Activated CD4-positive, alpha-beta T cell treated with anti-CD3 and anti-CD28 coated beads for 36 hours (primary cell): ENCODE measurements at places on chromosomes 6 and 20.

- H3K4me3 ChIP-seq, result no peak overlapping the region
- no peak overlapping the region for H3K27ac ChIP-seq
- no peaks in the 10 kb centered on the region for H3K4me1 ChIP-seq
Measured at GRCh38 chr6:157928428-157928827, 53.2 kb upstream of the SYNJ2 start.

GRCh38 chr6:13838616-13839015, 24.3 kb upstream of the MCUR1 start:
- no peak overlapping the region for H3K27ac ChIP-seq
- H3K36me3 ChIP-seq, result no peaks in the 10 kb centered on the region
- no peak for DNase-seq
- H3K4me3 ChIP-seq, result no peak overlapping the region

DNA sequence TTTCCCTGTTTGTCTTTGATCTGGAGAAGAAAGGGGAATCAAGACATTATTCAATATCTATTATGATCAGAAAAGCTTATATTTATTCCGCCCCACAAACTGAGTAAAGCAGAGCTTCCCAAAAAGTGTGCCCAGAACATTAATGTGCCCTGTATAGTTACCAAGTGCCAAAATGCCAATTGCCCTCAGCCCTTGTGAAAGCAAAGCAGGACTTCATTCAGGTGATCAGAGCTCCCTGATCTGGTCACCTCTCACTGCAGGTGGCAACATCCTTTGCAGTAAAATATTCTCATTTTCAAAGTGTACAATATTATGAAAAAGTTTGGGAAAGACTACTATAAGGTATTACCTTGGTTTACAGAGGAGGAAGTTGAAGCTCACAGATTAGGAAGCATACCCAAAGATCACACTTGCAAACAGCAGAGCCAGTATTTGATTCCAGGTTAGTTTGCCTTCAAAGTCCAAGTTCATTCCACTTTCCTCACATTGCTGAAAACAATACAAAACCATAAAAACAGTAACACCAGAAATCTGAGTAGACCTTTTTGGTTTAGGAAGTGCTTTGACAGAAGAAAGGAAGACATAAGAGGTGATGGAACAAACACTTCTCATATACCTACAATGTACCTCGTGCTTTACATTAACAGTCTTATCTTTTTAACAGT, 19.6 kb upstream of the GCLC start:
- peaks cover 2% of the 10 kb centered on the region for H3K36me3 ChIP-seq
- H3K4me1 ChIP-seq, result peaks cover 2% of the 10 kb centered on the region
- peaks cover 8% of the 10 kb centered on the region for H3K27me3 ChIP-seq

DNA sequence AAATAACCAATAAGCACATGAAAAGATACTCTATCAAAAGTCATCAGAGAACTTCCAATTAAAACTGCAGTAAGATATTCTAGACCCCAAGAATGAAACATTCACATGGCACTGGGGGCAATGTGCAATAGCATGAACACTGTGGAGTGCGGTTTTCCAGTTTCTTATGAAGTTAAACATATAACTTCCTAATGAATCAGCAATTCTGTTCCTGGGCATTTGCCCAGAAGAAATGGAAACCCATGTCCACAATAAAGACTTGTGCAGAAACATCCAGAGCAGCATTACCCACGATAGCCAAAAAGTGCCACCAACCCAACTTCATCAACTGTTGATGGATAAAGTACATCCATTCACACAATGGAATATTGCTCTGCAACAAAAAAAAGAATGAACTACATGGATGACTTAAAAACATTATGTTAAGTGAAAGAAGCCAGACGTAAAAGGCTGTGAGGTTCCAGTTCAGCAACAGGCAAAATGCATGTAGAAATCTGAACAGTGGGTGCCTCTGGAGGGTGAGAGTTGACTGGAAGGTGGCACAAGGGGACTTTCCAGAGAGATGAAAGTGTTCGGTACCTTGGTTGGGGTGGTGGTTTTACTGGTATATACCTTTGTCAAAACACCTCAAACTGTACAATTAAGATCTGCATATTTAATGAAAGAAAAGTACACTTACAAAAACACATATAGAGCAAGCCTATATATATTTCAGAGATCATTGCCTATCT, 207.2 kb upstream of the ECI2 start:
- H3K27me3 ChIP-seq, result peaks cover 19% of the 10 kb centered on the region
- H3K36me3 ChIP-seq, result no peaks in the 10 kb centered on the region
- no peak overlapping the region for H3K4me3 ChIP-seq
- DNase-seq, result peak; percentile 19
- H3K4me1 ChIP-seq, result peaks cover 2% of the 10 kb centered on the region

DNA sequence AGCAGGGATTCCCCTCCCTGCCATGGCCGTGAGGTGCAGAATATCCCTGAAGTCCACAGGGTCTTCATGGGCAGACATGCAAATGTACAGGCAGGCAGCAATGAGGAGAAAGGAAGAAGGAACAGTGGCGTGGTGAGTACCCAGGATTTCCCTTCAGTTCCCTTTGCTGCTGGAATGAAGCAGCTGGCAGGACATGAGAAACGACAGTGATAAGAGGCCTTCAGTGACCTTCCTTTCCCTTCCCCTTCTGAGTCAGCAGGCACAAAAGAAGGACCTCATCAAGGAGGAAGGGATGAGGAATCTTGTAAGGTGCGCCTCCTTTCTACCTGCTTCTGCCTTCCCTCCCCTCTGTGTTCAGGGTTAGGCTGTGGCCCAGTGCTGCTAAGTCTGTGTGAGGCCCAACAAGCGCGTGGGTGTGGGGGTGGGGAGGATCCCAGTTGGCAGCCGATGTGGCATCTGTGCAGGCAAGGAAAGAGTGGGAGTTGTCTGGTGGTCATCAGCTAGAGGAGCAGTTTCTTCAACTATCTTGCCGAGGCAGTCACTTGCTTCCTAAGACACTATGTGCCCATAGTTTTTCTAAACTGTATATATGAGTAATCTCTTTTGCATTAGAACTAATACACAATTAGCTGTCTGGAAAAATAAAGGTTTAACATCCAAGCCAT, 29.5 kb upstream of the FBXO9 start:
- DNase-seq, result no peak
- no peak overlapping the region for H3K27ac ChIP-seq
- no peaks in the 10 kb centered on the region for H3K4me1 ChIP-seq

DNA sequence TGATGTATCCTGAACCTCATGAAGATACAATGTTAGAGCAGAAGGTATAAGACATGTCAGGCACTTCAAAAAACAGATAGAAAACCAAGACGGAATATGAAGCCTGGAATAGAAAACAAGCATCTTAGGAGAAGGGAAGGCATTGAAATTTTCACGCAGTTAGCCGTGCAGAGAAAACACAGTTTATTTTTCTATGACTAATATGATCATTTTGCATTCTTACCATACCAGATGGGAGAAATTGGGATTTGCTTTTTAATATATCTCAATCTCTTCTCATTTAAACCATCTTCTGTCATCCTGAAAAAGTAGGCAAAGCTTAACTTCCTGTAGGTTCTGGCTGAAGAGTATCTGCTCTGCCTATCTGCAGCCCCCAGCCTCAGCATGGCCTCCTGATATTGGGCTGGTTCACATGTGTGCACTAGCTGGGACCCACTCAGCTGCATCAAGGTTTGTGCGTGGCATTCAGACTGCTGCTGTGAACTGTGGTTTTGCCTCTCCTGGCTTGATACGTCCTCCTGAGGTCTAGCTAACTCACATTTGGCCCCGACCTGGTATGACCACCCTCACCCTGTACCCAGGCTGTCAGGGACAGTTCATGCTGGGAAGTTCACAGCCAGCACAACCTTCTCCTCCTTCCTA, 392.5 kb upstream of the SASH1 start:
- H3K4me3 ChIP-seq, result no peak overlapping the region
- no peaks in the 10 kb centered on the region for H3K4me1 ChIP-seq
- H3K27me3 ChIP-seq, result no peaks in the 10 kb centered on the region
- H3K36me3 ChIP-seq, result no peaks in the 10 kb centered on the region
- no peak overlapping the region for H3K27ac ChIP-seq

- no peaks in the 10 kb centered on the region for H3K36me3 ChIP-seq
- DNase-seq, result no peak
- no peak overlapping the region for H3K4me3 ChIP-seq
- peaks cover 13% of the 10 kb centered on the region for H3K27me3 ChIP-seq
- no peak overlapping the region for H3K27ac ChIP-seq
Measured at GRCh38 chr20:3433744-3434143, 26.3 kb upstream of the DNAAF9 start.

DNA sequence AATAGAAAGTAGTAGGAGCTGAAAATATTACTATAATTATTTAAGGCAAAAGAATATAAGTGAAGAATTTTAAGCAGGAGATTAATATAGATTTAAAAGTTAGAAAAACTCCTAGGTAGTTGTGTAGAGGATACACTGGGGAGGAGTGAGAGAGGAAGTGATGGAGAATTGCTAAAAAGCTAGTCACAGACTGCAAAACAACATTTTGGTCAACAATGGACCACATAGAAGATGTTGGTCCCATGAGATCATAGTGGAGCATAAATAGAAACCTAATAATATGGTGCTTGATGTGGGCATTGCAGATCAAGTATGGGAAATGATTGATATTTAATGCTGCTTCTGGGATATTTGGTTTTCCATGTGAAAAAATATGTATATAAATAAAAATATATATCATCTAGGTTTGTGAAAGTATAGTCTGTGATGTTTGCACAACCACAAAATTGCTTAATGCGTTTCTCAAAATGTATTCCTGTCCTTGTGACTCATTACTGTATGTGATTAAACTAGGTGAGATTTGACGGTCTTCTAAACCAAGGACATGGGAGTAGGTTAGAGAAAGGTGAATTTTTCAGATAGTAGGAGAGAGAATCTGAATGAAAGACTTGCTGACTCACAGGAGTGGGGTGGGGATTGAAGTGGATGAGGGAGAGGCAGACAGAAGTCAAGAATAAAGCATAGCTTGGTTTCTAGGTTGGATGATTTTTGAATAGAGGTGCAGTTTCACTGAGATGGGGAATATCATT, 174.0 kb downstream of the BCKDHB start:
- H3K27me3 ChIP-seq, result no peaks in the 10 kb centered on the region
- no peak overlapping the region for H3K4me3 ChIP-seq
- H3K4me1 ChIP-seq, result peaks cover 20% of the 10 kb centered on the region
- H3K27ac ChIP-seq, result no peak overlapping the region
- peaks cover 5% of the 10 kb centered on the region for H3K36me3 ChIP-seq

DNA sequence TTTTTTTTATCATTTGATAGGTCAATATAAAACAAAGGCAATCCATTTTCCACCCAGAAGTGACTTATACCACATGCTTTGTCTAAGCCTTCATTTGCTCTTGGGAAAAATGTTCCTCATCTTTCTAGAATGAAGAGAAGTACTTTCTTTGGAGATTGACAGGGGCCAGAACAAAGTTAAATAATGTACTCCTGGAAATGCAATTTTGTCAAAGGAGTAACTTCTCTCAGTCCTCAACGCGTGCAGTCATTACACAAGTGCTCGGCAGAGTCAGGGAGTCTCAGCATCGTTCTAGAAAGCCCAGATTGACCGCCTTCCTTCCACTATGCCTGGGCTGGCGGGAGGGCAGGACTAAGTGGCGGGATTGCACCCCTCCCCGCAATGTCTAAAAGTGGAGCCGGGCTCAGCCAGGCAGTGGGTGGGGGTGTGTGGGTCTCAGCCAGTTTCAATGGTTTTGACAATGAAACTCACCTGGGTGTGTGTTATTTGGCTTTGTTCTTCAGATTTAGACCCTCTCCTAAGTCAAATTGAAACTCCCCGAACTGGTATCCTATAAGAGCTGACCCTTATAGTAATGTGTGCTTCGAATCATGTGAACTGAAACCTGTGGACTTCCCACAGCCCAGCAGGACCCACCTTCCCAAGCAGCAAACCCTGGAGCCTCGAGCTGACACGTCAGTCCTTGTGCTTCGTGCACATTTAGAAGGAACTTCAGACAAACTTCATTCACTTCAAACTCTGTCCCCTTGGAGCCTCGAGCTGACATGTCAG, 63.2 kb upstream of the DUSP22 start:
- H3K27me3 ChIP-seq, result peaks cover 2% of the 10 kb centered on the region
- H3K4me3 ChIP-seq, result no peak overlapping the region
- no peak overlapping the region for H3K27ac ChIP-seq
- H3K36me3 ChIP-seq, result peaks cover 2% of the 10 kb centered on the region
